Stimulated activated naive B cell treated with anti-CD40 and anti-IgM and Interleukin-4, amounts not matched to agents 10 μg/mL and 1 μg/mL and 100 μg/mL, for 72 hours (primary cell): ENCODE measurements at places on chromosomes 6 and 20.
A peak's percentile ranks its signal among the peaks of the same experiment; 100 is the strongest.

GRCh38 chr6:87904011-87904410 lies 143.6 kb upstream of the SPACA1 start:
- H3K27ac ChIP-seq: no peak overlapping the region
- no peaks in the 10 kb centered on the region for H3K27me3 ChIP-seq
- peaks cover 26% of the 10 kb centered on the region for H3K4me1 ChIP-seq
- peaks cover 4% of the 10 kb centered on the region for H3K36me3 ChIP-seq
- DNase-seq: no peak
- H3K4me3 ChIP-seq: no peak overlapping the region

- no peak overlapping the region for H3K27ac ChIP-seq
- no peak overlapping the region for H3K4me3 ChIP-seq
- peaks cover 9% of the 10 kb centered on the region for H3K4me1 ChIP-seq
- H3K36me3 ChIP-seq: no peaks in the 10 kb centered on the region
- no peak for DNase-seq
Observed at GRCh38 chr6:33613146-33613794, 7.9 kb upstream of the ITPR3 start.

GRCh38 chr6:110421749-110422443 lies 6.5 kb upstream of the DDO start:
- no peaks in the 10 kb centered on the region for H3K4me1 ChIP-seq
- DNase-seq: no peak
- no peak overlapping the region for H3K27ac ChIP-seq
- peaks cover 6% of the 10 kb centered on the region for H3K36me3 ChIP-seq
- H3K4me3 ChIP-seq: no peak overlapping the region

- H3K27ac ChIP-seq: no peak overlapping the region
- H3K4me3 ChIP-seq: peak overlapping the region; percentile 49
- H3K36me3 ChIP-seq: peaks cover 16% of the 10 kb centered on the region
- H3K27me3 ChIP-seq: peaks cover 48% of the 10 kb centered on the region
- peaks cover 41% of the 10 kb centered on the region for H3K4me1 ChIP-seq
Observed at GRCh38 chr20:43913291-43914025, 1.2 kb upstream of the TOX2 start.

GRCh38 chr6:153047386-153047785 lies 44.9 kb upstream of the MTRF1L start:
- no peak overlapping the region for H3K27ac ChIP-seq
- no peaks in the 10 kb centered on the region for H3K4me1 ChIP-seq
- H3K36me3 ChIP-seq: no peaks in the 10 kb centered on the region
- no peak for DNase-seq
- peaks cover 10% of the 10 kb centered on the region for H3K27me3 ChIP-seq

- no peak for DNase-seq
- H3K4me1 ChIP-seq: no peaks in the 10 kb centered on the region
- H3K4me3 ChIP-seq: no peak overlapping the region
- no peak overlapping the region for H3K27ac ChIP-seq
Observed at GRCh38 chr6:81216668-81217067, 535.8 kb downstream of the TENT5A start.

DNA sequence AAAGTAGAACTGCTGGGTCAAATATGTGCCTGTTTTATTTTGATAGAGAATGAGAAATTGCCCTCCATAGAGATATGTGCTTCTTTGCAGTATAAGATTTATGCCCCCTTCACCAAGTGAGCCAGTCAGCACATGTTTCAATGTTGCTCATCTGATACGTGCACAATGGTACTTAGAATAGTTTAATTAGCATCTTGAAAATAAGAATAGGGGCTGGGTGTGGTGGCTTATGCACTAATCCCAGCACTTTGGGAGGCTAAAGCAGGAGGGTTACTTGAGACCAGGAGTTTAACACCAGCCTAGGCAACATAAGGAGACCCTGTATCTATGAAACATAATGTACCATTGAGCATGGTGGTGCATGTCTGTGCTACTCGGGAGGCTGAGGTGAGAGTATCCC lies 20.3 kb upstream of the C20orf204 start:
- H3K4me3 ChIP-seq: no peak overlapping the region

GRCh38 chr20:33296206-33296605 lies 13.2 kb downstream of the BPIFB1 start:
- H3K4me3 ChIP-seq: no peak overlapping the region
- H3K4me1 ChIP-seq: peaks cover 2% of the 10 kb centered on the region
- DNase-seq: no peak
- peaks cover 22% of the 10 kb centered on the region for H3K27me3 ChIP-seq

- H3K27ac ChIP-seq: no peak overlapping the region
- no peaks in the 10 kb centered on the region for H3K36me3 ChIP-seq
- no peaks in the 10 kb centered on the region for H3K4me1 ChIP-seq
- DNase-seq: no peak
- no peak overlapping the region for H3K4me3 ChIP-seq
Observed at GRCh38 chr6:168935628-168936010, 318.0 kb downstream of the THBS2 start.

DNA sequence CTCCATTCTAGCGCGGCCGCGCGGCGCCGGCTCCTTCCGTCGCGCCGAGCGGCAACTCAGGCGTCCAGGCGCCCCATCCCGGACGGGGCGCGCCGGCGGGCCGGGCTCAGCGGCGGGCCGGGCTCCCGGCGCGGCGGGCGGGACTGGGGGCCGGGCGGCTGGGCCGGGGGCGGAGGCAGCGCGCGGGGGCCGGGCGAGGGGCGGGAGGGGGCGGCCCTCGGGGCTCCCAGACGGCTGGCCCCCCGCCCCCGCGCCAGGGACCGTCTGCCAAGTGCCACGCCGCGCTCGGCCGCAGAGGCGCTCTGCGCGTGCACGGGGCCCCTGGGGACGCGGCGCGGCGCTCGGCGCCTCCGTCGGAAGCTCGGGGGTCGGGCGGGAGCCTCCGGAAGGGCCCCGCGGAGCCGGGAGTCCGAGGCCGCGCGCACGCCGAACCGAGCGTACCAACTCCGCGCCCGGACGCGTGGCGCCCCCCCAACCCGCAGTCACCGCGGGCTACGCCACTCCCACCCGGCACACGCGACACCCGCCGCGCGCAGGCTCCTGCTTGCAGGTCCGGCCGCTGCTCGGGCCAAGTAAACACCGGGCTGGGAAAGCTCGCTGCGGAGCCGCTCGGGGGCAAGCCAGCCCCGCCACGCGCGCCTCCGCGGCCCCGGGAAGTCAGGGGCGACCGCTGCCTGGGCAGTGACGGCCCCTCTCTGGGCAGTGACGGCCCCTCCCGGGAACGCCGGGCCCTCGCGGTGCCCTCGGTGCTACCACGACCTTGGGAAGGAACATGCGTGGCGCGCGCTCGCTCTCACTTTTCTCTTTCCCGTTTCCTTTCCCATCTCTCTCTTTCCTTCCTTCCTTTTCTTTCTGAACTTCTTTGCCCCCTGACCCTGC lies at the start of gene PREX1:
Gene PREX1, minus strand, starts transcription at position 145 of the 879 bp plus-strand sequence. Its CDS starts 139 bp downstream, at position 6.
- peak within 1 kb of the TSS; percentile 90 for H3K27ac ChIP-seq
- DNase-seq: peak; percentile 82
- H3K27me3 ChIP-seq: no peaks in the 10 kb centered on the region
- no peaks in the 10 kb centered on the region for H3K36me3 ChIP-seq
- H3K4me1 ChIP-seq: peaks cover 88% of the 10 kb centered on the region
- peak within 1 kb of the TSS; percentile 98 for H3K4me3 ChIP-seq

GRCh38 chr6:110875548-110876169 lies 1.1 kb downstream of the AMD1 start:
- peaks cover 50% of the 10 kb centered on the region for H3K4me1 ChIP-seq
- H3K36me3 ChIP-seq: peaks cover 7% of the 10 kb centered on the region
- H3K27ac ChIP-seq: peak overlapping the region; percentile 99
- no peaks in the 10 kb centered on the region for H3K27me3 ChIP-seq
- H3K4me3 ChIP-seq: peak overlapping the region; percentile 100

DNA sequence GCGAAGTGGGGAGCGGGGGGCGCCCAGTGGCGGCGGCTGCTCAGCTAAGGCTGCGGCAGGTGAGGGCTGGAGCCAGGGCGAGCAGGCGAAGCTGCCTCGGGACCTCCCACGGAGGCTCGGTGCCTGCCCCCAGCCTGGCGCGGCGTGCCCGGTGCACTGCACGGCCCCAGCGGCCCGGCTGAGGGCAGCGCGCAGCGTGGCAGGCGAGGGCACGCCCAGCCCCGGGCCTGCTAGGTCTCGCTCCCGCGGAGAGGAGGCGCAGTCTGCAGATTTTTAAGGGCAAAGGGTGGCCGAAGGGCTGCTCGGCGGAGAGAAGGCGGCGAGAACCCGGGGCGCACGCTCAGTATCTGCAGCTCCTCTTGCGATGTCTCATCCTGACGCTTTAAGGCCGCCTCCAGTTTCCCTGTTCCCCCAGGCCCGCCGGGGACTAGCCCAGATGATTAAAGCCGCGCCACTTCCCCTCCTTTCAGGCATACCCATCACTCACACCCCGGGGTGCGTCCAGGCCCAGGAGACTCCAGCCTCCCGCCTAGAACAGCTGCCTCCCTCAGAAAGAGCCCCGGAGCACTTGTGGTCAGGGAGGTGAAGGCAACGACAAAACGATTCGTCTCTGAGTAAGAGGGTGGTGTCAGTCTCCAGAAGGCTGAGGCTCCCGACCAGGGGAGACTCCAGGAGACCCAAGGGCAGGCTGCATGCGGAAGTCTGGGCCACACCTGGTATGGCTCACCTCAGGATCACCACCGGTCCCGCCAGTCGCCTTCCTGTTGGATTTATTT lies at the start of gene FERMT1:
Gene FERMT1, minus strand, starts transcription at position 158 of the 776 bp plus-strand sequence. CDS start 3,476 bp downstream, outside the sequence.
- no peaks in the 10 kb centered on the region for H3K36me3 ChIP-seq
- peak within 1 kb of the TSS; percentile 74 for H3K4me3 ChIP-seq
- peaks cover 6% of the 10 kb centered on the region for H3K4me1 ChIP-seq
- DNase-seq: peak; percentile 53
- H3K27ac ChIP-seq: peak within 1 kb of the TSS; percentile 77

DNA sequence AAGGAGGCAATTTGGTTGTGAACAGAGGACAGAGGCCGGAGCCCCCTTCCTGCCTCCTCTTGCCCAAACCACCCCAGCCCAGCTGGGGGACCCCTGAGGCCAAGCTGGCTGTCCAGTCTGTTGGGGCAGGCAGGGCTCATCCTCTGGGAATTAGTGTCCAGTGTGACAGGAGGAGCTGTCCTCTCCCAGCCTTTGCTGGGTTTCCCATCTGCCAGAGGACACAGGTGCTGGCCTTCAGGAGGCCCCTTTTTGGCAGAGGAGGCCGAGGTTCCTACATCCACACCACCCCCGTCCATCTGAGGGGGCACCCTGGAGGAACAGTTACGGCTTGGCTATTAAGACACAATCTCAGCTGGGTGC lies 44.7 kb upstream of the MDGA1 start:
- H3K4me3 ChIP-seq: no peak overlapping the region
- no peak overlapping the region for H3K27ac ChIP-seq
- no peak for DNase-seq
- H3K4me1 ChIP-seq: peaks cover 7% of the 10 kb centered on the region
- H3K27me3 ChIP-seq: peaks cover 50% of the 10 kb centered on the region

DNA sequence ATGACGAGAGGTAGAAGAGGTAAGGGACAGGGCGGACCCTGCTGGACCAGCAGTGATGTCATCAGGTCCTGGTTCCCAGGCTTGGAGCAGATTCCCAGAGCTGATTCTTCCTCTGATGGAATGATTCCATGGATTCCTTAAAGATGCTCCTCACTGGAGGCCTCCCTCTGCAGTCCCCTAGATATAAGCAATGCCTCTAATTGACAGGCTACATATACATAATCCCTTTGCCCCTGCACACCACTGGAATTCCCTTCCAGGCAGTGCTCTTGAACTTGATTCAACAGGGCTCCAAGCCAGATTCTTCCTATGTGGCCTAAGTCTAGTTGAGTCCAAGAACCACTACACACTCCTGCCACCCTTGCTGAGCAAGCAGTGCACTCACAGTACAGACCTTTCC lies 52.3 kb upstream of the L3MBTL3 start:
- peaks cover 13% of the 10 kb centered on the region for H3K27me3 ChIP-seq
- H3K27ac ChIP-seq: no peak overlapping the region
- DNase-seq: no peak
- peaks cover 3% of the 10 kb centered on the region for H3K36me3 ChIP-seq
- H3K4me3 ChIP-seq: no peak overlapping the region
- no peaks in the 10 kb centered on the region for H3K4me1 ChIP-seq
